ENCODE measurements at places on chromosomes 7 and 10.

DNA sequence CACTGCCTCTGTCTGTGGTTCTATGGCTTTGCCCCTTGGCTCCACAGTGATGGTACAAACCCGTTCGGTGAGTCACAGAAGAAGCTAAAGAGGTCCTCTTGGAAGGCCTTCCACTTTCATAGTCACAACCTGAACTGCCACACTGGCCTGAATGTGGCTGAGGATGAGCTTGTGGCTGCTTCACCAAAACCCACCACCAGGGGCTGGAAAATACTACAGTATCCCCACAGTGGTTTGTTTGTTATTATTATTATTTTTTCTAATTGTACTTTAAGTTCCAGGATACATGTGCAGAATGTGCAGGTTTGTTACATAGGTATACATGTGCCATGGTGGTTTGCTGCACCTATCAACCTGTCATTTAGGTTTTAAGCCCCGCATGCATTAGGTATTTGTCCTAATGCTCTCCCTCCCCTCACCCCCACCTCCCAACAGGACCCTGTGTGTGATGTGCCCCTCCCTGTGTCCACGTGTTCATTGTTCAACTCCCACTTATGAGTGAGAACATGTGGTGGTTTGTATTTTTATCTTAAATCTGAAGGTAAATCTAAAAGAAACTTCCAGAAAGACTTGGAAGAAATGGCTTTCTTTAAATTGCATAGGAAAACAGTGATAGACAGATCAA is 160.8 kb upstream of the NPSR1 start:
- DNase-seq, result peak; percentile 8

- DNase-seq, result peak; percentile 12
These were observed 56.8 kb downstream of the FAS start for GRCh38 chr10:89047397-89047796.

DNA sequence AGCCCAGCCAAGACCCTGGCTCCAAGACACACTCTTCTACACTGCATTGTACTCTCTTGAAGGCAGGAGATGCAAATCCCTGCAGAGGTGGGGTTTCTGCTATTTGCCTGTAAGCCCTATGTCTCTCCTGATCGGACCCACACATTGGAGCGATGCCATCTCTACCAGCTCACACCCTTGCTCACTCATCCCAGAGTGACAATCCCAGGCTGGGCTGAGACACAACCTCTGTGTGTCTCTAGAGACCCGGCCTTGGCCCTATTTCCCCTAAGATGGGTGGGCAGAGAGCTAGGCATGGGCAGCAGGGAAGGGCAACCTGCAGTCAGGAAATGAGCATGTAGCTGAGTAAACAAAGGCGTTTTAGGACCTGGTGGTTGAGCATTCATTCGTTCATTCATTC is 25.6 kb downstream of the CCDC3 start:
- no peak for DNase-seq

- DNase-seq, result no peak
These were observed 283.0 kb downstream of the TCF7L2 start for GRCh38 chr10:113232928-113233511.

GRCh38 chr7:139646566-139646965 is 123.1 kb downstream of the CLEC2L start:
- no peak for DNase-seq

GRCh38 chr7:94429153-94429552 is 34.5 kb downstream of the COL1A2 start:
- DNase-seq, result peak; percentile 22

- no peak for DNase-seq
These were observed 67.1 kb downstream of the WDFY4 start for GRCh38 chr10:48751730-48752129.

- DNase-seq, result no peak
These were observed 27.4 kb downstream of the CRPPA start for GRCh38 chr7:16393862-16394422.

DNA sequence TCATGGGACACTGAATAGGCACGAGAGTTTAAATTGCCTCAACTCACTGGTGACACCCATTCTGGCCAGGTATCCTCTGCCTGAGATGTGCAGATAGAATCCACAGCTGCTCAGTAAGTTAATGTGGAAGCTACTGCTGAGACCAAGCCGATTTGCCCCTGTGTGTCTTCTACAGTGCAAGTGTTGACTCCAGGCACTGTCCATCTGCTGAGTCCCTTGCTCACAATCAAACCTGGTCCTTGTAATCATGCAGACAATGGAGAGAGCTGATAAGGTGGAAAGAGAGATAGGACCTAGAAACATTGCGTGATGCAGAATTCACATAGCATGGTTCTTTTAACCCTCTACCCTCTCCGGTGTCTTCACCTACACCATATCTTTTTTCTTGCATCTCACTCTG is 101.4 kb downstream of the ITGB8 start:
- no peak for DNase-seq

DNA sequence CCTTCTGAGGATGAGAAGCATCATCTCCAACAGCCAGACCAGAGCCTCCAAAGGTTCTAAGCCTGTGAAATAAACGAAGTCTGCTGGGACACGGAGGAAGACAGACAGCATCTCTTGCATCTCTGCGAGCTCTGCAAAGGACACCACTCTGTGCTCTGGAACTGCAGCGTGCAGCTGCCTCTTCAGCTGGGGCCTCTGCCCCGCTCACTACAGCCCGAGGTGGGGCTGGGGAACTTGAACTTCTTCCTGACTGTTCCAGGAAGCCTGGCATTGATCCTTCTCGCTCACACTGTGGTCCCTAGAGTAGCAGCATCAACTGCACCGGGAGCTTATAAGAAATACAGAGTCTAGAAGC is 163.3 kb downstream of the USP6NL start:
- DNase-seq, result no peak

DNA sequence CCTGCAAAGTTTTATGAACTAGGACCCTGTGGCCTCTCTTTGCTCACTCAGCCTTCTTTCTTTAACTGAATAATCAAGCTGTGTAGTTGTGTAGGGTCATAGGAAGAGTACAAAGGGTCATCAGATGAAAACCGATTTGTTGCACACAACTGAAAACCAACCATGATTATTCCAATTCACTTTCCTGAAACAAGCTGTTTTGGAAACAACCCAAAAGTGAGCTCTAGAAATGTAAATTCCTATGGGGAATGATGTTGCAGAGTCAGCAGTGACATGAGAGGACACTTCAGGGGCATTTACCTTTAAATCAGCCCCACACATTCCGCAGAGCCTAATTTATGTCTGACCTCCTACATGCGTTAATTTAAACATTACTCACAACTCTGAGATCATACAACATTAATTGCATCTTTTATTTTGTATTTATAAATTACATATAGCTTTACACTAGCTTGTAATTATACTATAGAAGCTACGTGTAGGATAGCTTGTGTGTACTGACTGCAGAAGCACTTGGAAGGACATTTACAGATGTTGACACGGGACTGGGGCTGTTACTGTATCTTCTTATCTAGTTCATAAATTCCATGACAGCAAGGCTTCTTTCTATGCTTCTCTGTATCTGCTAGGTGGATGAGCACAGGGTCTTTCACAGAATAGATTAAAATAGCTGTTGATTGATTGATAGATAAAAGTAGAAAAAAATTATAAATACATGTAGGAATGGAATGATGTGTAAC is 139.9 kb upstream of the AKR1E2 start:
- DNase-seq, result peak; percentile 14

GRCh38 chr7:149355390-149356048 is 93.5 kb downstream of the ZNF783 start:
- no peak for DNase-seq

DNA sequence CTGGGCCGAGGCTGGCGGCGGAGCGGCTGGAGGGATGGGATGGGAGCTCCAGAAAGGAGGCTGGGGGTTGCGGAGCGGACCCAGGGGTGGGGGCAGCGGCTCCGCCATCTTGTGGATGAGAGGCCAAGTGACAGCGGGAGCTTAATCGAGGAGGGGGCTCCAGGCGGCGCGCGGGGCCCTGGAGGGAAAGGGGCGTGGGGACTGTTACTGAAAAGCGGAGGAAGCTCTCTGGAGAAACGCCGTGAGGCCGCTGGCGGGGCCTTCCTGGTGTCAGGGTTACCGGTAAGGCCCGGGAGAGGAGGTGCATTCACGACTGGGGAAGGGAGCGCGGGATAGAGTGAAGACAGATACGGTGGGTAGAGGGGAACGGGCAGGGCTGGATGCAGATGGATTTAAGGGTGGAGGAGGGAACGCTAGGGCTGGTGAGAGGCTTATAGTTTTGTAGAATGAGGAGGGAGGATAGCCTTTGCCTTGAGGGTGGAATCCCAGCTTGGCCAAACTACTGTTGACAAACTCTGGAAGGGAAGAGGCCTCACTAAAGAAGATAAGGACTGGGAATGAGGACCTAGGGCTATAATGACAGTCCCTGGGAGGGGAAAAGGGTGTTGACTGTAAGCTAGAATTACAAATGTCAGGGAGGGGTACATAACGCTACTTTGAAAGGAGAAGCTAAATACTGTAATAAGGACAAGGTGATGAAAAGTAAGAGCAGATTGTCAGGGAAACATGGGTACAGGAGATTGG is 535 bp downstream of the BTRC start:
- peak; percentile 77 for DNase-seq

DNA sequence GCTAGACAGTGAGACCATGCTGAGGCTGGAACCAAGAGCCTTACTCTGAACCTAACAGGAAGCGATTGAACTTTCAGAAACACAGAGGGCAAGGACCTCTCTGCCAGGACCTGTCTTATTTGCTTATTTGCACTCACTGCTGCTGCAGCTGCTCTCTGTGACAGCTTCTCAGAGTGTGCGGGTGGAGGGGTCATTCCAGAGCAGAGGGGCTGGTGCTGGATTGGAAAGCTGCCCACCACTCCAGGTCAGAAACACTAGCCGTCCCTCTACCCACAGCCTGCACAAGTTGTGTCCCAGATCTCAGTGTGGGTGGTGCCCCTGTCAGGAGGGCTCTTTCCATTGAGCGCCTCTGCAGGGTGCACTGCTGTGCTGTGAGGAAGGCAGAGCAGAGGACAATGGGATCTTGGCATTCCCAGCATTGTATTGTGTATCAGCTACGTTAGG is 126.2 kb downstream of the CCNY start:
- DNase-seq, result no peak

GRCh38 chr10:3173171-3173878 is 743 bp upstream of the PITRM1 start:
- DNase-seq, result no peak

GRCh38 chr7:45252857-45253256 is 95.3 kb downstream of the RAMP3 start:
- DNase-seq, result no peak

DNA sequence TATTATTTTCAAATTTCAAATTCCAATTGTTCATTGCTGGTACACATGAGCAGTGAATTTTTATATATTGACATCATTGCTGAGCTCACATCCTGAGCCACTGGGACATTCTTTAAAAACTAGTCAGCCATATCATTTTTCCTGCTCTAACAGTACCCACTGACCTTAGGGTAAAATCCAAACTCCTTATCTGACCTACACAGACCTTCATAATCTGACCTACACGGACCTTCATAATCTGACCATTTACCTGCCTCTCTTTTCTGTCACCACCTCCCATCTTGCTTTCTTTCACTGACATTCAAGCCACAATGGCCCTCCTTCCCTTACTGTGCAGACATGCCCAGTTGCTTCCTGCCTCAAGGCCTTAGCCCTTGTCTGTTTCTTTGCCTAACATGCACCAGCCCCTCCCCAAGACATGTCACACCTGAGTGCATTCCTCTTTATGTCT is 16.1 kb upstream of the CUZD1 start:
- DNase-seq, result peak; percentile 80

DNA sequence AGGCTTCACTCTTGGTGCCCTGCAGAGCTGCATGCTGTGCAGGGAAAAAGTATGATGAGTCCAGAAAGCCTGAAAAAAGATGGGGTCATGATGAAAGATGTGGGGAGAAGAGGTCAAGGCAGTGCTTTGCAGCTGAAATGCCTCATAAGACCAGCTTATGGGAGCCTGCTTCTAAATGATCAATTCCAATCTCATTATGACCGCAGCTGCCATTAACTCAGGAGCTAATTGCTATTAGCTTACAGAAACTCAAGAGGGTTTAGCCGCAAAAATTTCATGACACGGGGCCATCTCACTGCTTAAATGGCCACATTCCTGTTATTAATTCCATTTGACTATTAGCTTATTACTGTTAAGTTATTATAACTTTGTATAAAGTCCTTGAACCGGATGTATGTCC is 502.9 kb upstream of the ZMIZ1 start:
- DNase-seq, result no peak

DNA sequence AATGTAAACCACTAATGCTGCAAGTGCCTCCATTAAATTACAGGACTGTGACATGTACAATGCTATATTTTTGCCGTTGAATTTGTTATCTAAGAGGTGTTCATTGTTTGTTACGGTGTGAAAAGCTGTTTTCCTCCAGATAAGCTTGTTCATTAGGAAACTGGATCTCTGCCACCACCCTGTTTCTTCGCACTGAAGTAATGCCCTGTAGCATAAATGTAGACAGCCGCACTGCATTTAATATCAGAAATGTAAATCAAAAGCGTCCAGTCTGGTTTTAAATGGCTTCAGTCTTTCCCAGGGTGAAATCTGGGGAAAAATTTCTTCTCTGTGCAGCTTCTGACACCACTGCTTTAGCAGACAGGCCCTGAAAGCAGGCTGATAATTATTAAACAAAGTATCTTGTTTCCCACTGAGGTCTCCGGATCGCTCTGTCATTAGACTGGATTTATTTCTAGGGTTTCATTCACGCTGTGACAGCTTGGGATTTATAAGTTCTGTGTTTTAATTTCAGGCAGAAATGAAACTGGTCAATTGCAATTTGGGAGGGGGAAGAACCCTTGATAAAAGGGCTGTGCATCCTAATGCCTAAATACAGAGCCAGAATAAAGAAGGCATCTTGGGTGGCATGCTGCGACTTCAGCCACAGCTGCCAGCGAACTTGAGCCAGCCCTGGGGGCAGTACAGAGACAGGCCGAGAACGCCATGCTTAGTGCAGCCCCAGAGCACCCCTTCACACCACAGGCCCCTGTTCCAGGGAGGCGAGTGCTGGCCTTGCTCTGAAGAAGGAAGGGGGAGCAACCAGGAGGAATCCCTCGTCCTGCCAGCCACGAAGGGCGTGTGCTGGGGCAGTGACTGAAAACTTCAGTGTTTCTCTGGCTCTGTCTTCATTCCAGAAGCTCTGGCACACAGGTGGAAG is 547.7 kb upstream of the GALNT17 start:
- DNase-seq, result no peak

DNA sequence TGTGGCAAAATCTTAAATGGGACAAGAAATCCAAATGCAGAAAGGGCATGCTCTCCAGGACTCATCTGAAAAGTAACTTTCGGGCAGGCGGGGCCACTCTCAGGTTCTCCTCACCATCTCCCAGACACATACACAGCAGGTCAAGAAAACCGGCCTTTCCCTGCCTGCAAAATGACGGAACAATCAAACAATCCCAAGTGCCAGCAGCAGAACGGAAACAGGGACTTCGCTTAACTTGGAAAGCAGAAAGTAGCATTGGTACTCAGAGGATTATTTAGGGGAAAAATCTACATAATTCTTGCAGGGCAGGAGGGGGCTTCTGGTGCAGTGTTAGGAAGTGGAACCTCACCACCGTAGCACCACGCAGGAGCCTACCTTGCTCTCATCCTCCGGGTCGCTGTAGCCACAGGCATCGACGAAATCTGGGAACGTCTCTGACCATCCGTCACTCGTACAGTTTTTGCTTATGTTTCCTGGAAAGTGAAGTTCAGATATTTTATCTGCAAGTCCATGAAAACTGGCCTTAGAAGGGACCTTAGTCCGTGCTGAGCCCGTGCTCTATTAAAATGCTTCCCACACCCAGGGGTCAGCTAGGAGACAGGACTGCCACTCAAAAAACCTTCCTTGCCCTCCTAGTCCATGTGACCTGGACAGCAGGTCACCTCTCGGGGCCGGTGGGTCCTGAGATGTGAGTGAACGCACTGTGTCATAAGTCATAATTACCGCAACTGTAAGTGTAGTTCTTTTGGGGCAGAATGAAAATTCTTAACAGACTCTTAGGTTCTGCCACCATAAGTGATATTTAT is 41.1 kb downstream of the VIPR2 start:
- DNase-seq, result no peak
